ENCODE measurements at places on chromosomes 6 and 20.

DNA sequence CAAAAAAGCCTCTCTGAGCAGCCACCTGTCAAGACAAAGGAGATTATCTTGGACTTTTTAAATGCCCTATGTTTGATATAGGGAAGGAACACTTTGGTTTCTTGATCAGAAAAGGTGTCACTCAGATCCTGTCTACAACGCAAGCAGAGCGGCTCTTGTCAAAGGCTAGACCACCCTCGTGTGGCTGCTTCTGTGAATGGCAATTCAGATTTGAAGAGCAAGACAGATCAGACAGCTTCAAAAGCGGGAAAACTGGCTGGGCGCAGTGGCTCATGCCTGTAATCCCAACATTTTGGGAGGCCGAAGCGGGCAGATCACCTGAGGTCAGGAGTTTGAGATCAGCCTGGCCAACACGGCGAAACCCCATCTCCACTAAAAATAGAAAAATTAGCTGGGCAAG, 10.1 kb upstream of the NXT1 start:
- no peak for DNase-seq

DNA sequence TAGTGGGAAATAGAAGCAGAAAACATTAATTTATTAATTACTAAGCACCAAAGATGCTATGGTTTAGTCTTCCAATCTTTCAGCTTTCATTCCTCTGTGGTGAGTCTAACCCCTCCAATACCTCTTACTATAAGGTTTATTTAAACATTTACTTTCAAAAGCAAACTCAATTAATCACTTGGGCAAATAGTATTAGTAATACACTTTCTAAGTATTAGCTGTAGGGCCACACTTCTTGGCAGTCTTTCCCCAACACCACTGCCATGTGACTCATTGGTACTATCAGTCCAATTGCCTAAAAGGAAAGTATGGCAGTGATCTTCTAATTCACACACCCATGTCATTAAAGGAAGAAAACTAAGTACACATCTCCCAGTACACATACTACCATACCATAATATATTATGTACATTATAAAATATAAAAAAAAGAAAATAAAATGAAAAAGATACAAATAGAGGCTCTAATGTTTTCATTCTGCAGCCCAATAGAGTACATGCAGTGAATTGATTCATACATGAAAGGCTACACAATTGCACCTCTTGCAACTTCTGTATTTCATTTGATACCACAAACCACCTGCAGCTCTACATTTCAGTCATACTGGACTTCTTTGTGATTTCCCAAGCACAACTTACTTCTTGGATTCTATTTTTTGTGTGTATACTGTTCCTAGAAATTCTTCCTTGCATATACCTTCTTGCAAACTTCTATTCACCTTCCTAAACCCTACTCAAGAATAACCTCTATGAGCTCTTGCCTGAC, 218.6 kb downstream of the PKHD1 start:
- DNase-seq = no peak

- DNase-seq = peak; percentile 55
Measured at GRCh38 chr6:75098709-75099108, 107.1 kb downstream of the COL12A1 start.

DNA sequence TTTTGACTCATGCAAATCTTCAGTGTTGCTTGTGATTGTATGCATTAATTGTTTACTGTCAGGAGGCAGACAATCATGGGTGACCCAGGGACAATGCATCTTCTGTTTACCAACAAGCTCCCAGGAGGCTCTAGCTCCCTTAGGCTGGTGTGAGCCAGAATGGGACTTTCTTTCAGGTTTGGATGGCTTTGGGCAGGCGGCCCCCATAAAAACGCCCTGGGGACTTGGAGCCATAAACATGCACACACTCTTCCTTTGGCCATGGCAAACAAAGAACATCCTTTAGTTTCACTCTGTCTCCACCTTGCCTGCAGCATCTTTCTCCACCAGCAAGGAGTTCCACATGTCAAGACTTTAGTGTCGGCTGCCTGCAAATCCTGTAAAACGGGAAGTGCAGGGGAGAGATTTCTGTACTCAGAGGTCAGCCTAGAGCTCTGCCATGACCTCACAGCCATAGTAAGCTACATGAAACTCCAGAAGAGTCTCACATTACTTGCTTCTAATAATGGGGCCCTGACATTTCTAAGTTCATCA, 127.6 kb downstream of the MAP3K7 start:
- no peak for DNase-seq

DNA sequence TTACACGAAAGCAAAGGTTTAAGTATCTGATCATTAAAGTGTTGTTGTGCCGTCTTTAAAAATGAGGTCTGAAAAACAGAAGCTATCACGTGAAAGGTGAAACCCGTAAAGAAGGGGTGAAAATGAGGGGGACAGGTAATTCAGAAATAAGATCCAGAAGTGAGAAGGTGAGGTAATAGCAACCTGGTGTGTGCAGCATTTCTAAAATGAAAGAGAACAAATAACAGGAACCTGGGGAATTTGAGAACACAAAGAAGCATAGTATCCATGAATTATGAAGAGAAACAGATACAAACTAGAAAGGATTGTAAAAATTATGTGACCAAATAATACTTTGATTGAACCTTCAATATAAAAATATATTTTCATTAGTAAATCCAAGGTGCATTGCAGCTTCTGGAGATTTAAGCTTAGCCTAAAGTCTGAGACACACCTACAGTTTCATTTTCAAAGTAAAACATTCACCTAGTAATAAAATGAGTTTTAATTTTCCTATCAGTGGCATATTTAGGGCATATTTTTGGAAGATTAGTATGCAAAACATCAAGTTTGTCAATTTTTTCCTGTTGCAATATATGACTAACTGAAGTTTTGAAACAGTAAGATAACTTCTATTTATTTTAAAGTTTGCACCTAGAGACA, 1.4 kb downstream of the HEY2 start:
- no peak for DNase-seq

GRCh38 chr20:60008130-60008808, 50.0 kb downstream of the CDH26 start:
- no peak for DNase-seq

GRCh38 chr6:6916598-6916997, 191.2 kb upstream of the RREB1 start:
- DNase-seq = no peak

GRCh38 chr6:162032620-162033019, 694.9 kb downstream of the PRKN start:
- no peak for DNase-seq

- no peak for DNase-seq
Measured at GRCh38 chr6:150025201-150025917, at the start of gene RAET1L. Gene RAET1L (minus strand): TSS chr6:150025532. CDS start chr6:150025471, 61 bp downstream.

DNA sequence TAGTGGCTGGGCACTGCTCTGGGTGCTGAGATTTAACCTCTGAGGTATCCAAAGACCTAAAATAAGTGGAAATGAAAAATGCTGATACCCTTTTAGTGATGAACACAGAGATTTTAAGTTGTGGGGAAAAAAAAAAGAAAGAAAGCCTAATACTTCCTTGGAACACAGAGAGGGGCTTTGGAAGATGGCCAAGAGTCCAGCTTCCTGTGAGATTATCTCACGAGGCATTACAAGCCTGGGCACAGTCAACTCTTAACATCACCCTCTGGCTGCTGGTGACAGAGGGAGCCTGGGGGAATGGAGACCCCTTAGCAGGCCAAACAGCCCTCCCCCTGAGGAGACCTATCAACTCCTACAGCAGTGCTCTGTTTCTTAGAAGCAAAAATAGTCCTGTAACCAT, 19.7 kb downstream of the BTN2A1 start:
- no peak for DNase-seq

DNA sequence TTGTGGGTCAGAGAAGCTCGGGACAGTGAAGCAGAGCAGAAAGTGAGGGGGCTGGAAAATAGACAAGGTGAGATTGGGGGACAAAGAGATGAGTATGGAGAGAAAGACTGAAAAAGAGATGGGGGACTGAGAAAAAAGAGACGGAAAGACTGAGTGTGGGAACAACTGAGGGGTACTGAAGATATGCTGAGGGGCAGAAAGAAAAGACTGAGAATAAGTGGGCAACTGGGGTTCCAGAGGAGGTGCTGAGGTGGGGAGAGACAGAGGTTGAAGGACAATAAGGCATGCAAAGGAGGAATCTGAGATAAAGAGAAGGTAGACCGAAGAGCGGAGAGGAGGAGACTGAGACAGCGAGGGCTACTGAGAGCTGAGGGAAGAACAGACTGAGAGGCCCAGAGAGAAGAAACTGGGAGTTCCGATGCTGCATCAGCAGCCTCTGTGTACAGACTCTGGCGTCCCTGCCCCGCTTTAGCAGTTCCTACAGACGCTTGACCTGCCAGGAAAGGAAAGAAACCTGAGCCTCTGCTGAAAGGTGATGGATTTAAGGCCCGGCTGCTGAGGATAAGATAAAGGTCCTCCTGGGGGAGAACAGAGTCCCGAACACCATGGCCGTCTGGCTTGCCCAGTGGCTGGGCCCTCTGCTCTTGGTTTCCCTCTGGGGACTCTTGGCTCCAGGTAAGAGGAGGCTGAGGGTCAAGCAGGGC, at the start of gene PRSS16:
Gene PRSS16, plus strand, starts transcription at position 569 of the 704 bp plus-strand sequence. Its CDS starts 37 bp downstream, at position 606.
- no peak for DNase-seq

GRCh38 chr20:48745330-48745729, 82.5 kb downstream of the PREX1 start:
- DNase-seq = no peak

- DNase-seq = no peak
Measured at GRCh38 chr20:6104493-6105188, 18.2 kb downstream of the FERMT1 start.

DNA sequence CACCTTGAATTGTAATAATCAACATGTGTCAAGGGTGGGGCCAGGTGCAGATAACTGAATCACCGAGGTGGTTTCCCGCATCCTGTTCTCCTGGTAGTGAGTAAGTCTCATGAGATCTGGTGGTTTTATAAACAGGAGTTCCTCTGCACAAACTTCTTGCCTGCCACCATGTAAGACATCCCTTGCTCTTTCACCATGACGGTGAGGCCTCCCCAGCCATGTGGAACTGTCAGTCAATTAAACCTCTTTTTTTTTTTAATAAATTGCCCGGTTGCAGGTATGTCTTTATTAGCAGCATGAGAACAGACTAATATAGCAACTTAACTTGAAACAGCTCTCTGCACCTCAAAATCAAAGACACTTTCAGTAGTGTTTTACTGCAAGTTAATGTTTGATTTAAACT, 121.6 kb downstream of the OGFRL1 start:
- DNase-seq = no peak

GRCh38 chr6:42959917-42960242, 674 bp upstream of the GNMT start:
- DNase-seq = no peak

All from renal cortex interstitium (tissue), 15 donors.